ENCODE measurements at places on chromosomes 2 and 18.

DNA sequence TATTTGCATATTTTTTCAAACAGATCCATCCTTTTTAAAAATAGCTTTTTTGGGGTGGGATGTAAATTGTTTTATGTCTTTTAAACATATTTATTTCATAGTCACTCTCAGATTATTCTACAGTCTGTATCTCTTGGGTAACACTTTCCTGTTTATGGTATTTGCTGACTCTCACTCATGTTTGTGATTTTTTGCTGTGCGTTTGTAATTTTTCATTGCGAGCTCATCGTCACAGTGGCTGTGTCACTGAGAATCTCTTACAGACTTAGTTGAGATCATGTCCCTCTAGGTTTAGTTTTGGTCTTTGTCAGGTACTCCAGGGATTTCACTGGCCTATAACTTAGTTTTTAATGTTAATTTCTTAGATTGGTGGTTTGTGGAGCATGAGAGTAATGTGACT lies 73.5 kb upstream of the HS6ST1 start:
- DNase-seq = no peak

DNA sequence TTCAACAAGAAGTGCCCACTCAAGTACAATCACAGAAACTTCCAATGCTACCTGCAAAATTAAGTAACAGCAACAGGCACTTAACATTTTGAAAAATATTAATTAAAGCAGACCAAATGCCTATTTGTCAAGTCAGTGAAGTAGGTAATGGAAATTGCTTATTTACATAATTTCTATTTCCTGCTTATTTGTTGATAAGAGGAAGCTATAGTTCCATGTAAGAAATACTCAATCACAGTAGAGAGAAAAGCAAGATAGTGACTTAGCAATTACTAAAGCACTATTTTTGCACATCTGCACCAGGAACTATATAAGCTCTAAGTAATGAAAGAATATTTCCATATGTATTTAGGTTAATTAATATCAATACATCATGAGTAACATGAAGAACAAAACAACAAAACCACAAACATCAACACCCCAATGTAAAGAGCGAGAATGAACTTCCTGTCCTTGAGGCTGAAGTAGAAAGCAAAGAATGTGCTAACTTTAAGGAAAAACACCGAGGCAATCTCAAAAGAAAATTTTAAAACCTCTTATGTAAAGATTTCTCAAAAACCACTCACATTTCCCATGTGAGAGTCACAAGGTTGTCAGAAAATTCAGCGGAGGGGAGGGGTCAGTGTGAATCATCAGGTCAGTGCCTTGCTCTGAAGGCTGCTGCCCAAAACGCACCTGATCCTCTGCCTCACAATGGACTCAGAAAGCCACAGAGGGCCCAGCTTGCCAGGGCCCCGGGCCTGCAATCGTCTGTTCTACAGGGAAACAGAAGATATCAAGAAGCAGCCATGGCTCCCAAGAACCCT lies 12.5 kb downstream of the NPC1 start:
- DNase-seq = no peak

DNA sequence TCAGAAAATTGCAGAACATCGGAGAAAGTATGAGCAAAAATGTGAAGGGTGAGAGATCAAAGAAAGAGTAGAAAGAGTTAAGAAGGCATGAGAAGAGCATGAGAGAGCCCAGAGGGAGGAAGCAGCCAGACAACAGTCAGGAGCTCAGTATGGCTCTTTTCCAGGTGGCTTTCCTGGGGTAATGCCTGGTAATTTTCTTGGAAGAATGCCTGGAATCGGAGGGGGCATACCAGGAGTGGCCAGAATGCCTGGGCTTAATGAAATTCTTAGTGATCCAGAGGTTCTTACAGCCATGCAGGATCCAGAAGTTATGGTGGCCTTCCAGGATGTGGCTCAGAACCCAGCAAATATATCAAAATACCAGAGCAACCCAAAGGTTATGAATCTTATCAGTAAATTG lies 271.8 kb upstream of the TFPI start:
- no peak for DNase-seq

DNA sequence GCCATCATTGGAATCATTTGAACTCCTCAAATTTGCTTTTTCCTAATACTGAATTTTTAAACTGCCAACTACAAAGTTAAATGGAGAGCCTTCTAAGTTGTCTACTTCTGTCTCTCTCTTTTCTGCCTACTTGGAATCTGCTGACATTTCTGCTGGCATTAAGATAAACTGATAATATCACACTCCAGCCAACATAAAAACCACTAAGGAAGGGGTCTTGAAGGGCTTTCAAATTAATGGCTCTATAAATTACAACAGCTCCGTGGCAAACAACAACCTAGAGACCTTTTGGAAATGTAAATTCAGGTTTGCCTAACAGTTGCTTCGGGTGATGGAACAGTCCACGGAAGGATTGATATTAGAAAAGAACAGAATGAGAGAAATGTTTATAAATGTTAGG lies 12.1 kb downstream of the ALPP start:
- no peak for DNase-seq

GRCh38 chr2:142533177-142533576 lies 344.3 kb upstream of the KYNU start:
- DNase-seq = no peak

DNA sequence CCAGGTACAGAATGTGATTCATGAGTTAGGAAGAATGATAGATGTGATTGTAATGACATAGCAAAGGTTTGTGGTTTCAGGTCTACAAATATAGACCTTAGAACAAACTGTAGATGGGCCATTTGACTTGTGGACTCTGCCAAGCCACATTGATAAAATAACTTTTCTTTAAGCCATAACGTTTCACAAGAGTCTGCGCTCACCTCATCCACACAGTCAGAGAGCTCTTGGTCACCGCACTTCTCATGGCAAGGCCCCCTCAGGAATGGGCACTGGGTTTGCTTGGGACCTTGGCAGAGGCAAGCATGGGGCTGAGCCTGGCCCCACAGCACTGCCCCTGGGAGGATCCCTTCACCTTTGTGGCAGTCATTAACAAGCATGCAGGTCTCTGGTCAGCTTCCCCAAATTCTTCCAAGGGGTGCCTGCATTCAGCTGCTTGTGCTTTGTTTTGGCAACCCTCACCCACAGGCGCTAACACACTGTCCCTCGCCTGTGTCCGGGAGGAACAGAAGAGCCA lies 14.0 kb downstream of the ARMC9 start:
- DNase-seq = no peak
